Spleen (tissue), 13 donors: ENCODE measurements at places on chromosomes 7 and 10.
A peak's percentile ranks its signal among the peaks of the same experiment; 100 is the strongest.

DNA sequence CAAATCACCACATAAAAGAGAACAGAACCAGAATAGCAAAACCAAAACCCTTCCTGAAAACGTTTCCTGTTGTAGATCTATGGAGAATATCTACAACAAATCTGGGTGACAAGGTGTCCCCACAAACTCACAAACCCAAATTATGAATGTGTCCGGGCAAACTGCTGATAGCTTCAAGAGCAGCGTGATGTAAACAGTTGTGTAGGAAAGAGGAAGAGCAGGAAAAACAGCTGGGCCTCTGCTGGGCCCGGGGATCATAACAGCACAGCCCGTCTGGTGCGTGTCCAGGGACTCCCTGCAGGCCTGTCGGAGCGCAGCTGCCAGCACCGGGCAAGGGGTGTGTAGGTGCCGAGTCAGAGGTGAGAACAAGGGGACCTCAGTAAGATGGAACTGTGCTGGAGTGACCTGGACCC lies 53.7 kb downstream of the KCNH2 start:
- DNase-seq = no peak

GRCh38 chr7:498678-499641 lies 20.7 kb downstream of the PDGFA start:
- DNase-seq = peak; percentile 58

DNA sequence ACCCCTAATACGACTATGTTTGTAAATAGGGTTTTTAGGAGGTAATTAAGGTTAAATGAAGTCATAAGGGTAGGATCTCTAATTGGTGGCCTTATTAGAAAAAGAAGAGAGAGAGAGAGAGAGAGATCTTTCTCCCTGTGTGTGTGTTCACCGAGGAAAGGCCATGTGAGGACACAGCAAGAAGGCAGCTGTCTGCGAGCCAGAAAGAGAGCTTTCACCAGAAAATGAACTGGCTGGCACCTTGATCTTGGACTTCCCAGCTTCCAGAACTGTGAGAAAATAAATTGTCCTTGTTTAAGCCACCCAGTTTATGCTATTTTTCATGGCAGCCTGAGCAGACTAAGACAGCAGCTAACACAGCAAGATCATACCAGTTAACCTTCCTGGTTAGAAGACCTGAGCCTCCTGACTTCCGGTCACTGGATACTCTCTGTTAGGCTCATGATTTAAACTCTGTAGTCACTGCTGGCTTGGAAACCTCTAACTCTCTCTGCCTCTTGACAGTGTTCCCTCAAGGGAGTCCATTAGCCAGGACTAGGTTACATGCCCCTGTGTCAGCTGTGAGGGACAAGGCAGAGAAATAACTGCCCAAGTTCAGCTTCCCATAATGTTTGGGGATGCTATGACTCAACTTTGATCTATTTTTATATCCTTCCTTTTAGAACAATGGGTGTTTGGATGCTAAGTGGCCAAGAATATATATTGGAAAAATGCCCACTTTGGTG lies 102.3 kb downstream of the DYNC1I1 start:
- DNase-seq = no peak

DNA sequence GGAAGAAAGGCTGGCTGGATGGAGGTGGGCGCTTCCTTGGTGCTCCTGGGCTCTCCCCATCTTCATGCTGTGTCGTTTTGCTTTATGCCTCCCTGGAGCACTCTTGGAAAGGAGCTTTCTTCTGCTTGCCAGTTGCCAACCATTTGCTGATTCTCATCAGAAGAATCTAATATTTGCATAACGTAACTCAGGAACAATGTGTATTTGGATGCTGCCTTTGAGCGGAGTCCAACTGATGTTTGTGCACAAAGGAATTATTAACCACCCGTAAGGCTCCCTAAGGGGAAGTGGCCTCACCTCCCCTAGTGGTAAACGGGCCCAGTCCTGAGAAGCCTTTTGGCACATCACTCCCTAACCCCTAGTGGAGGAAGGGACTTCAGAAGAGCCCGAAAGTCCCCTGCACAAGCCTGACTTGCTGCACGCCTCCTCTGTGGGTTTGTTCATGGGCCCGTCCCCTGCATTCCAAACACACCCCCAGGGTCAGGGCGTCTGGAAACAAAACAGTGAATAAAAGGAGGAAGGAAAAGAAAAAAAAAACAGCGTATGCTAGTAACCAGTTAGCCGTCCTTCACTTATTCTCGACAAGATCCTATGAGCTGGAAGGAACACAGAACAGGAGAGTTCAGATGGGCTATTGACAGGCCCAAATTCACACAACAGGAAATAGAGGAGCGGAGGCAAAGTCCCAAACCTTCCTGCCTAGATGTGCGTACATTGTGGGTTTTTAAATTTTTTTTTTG lies 602.2 kb downstream of the LRMDA start:
- DNase-seq = no peak

GRCh38 chr7:25562673-25563182 lies 334.4 kb upstream of the NPVF start:
- DNase-seq = no peak
